ENCODE measurements at places on chromosomes 1 and 21.

- no peak for DNase-seq
Observed at GRCh38 chr1:172813330-172813729, 154.4 kb downstream of the FASLG start.

GRCh38 chr1:185500001-185500626 is 183.1 kb upstream of the IVNS1ABP start:
- DNase-seq, result no peak

GRCh38 chr1:89872567-89872966 is 51.7 kb downstream of the LRRC8D start:
- no peak for DNase-seq

DNA sequence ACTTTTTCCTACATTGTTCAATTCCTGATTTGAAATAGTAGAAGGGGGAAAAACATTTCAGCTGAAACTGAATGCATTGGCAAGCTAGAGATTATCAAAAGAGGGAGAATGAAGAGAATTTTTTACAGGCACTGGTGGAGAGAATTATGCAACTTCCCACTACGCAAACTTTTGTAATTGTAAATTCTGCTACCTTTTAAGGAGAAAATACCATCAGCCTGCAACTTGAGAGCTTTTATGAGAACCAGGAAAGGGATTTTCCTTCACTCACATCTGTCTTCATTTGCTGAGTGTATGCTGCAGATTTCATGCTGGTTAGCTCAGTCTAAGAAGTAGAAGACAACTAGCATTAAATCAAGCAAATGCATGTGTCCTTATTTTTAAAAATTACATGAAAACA is 43.7 kb downstream of the ADAMTS1 start:
- no peak for DNase-seq

GRCh38 chr1:175735144-175735543 is 8.3 kb downstream of the TNR start:
- no peak for DNase-seq

DNA sequence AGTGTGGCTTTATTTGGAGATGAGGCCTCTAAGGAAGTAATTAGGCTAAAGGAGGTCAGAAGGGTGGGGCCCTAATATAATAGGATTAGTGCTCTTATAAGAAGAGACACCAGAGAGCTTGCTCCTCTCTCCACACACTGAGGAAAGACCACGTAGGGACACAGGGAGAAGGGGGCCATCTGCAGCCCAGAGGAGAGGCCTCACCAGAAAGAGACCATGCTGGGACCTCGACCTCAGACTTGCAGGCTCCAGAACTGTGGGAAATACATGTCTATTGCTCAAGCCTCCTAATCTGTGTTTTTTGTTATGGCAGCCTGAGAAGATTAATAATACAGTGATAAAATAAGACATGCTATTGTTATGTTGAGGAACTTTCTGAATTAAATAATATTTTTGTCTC is 8.3 kb downstream of the RCAN1 start:
- DNase-seq, result no peak

Measured in right cardiac atrium (tissue), 5 donors.